ENCODE measurements at places on chromosomes 2 and 18. TPM values are rescaled to one million over a fixed set of nuclear protein-coding genes. Genes with fewer than 3 reads are reported as not detected.

DNA sequence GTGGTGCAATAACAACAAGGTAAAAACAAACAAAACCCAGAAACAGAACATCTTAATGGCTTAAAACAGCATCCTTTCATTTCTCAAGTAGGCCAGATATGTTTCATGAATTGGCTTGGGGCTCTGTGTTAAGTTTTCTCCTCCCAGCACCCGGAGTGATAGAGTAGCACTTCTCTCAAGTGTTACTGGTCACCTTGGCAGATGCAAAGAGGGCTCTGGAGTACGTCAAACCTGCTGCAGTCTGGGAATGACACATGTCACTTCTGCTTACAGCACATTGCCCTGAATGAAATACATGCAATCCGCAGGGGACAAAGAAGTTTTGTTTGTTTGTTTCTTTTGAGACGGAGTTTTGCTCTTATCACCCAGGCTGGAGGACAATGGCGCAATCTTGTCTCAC lies 639.3 kb downstream of the CNTNAP5 start:
- DNase-seq = no peak

DNA sequence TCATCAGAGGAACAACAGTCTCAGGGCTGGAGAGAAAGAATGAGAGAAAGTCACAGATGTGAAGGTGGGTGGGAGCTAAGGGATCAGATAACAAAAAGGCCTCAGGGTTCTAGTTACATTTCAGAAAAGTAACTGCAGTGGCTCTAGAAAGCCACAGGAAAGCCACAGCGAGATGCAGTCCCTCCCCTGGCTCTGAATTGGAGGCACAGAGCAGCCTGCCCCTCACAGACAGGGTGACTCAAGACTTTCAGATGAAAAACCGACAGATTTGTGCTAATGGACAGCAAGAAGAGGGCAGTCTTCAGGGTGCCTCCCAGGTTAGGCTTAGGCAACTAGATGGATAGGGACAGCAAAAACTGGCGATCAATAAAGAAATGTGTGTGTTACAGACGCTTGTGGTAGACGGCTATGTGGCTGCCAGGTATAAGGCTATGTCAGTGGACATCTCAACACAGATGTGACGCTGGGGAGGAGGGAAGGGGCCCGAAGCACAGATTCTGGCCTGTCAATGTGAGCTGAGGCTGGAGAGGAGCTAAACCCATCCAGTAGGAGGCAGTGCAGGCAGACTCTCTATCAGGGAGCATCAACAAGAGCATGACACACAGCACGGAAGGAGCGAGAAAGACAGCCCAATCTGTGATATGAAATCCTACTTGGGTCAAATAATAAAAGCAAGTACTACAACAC lies 26.2 kb downstream of the UNC50 start:
- peak; percentile 30 for DNase-seq

GRCh38 chr18:41517142-41517541 lies 437.9 kb upstream of the PIK3C3 start:
- DNase-seq = no peak

DNA sequence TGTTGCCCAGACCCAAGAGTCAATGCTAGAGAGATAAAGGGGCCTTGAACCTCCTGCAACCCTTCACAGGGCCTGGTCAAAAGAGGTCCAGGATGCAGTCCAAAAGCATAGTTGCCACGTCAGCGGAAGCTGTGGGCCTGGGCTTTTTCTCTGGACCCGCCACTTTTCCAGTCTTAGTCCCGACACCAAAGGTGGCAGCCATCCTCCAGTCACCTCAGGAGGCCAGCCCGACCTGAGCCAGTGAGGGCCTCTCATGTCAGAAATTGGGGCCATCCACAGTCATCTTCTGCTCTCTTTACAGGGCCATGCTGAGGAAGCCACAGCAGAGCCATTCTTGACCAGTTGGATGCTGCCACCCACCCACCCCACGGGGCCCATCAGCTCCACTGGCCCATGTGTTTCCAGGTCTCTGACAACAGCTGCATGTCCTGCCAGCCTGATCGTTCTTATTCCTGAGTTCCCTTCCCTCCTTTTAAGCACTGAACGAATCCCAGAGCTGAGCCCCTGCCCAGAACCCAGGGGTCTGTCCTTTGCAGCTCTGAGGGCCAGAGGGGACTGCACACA lies 34.1 kb upstream of the KLHL29 start:
- no peak for DNase-seq

DNA sequence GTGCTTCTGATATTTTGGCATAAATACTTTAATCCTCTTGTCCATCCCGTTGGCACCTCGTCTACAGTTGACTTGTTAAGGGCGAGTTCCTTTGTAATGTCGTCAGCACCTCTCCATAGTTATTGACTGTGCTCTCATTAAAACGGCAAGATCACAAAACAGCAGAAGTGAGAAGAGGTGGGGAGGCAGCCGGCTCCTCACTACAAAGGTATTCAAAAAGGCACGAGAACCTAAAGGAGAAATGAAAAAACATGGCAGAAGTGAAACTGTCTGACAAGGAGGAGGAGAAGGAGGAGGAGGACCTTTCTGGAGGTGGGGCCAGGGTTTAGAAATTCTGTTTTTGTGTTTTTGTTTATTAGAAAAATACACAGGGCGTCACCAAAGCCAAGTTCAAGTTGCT lies 235.6 kb downstream of the BCL11A start:
- DNase-seq = no peak

- no peak for DNase-seq
Measured at GRCh38 chr2:137369106-137369505, 595.2 kb upstream of the HNMT start.

GRCh38 chr2:214550786-214551185 lies 139.9 kb downstream of the VWC2L start:
- DNase-seq = no peak

DNA sequence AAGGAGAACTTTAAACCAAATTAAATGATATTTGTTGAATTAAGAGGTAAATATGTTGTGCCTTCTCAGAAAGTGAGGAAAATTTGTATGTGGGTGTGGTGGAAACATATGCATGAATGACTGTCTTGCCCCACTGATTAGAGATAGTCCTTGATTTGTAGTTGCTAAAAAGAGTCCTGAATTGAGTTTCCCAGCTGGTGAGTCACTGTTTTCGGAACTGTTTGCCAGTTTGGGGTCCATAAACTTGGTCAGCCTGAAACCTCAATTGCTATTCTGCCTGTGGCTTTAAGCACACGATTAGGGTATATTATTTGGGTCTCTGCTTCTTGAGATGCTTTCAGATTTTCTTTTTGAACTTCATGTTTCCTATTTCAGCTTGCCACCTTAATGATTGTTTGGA lies 53.3 kb downstream of the PIKFYVE start:
- DNase-seq = no peak

DNA sequence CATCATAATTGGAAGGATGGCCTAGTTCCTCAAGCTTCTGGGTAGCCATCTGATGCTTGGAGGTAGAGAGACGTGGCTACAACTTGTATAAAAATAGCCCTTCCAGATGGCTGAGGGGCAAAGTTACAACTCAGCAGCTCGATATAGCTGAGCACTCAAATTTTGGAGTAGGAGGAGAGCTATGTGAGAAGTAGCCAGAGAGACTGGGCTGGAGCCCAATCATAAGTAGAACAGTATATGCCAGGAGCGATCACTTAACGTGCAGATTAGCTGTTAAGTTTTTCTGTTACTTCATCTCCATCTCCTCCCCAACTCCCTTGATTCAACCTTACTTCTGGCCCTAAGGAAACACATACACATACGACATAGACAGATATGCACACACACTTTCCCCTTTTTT lies 28.8 kb downstream of the CNRIP1 start:
- DNase-seq = no peak

- no peak for DNase-seq
Measured at GRCh38 chr18:8901019-8901418, 195.7 kb downstream of the MTCL1 start.

- no peak for DNase-seq
Measured at GRCh38 chr2:51990684-51991083, 958.8 kb upstream of the NRXN1 start.

DNA sequence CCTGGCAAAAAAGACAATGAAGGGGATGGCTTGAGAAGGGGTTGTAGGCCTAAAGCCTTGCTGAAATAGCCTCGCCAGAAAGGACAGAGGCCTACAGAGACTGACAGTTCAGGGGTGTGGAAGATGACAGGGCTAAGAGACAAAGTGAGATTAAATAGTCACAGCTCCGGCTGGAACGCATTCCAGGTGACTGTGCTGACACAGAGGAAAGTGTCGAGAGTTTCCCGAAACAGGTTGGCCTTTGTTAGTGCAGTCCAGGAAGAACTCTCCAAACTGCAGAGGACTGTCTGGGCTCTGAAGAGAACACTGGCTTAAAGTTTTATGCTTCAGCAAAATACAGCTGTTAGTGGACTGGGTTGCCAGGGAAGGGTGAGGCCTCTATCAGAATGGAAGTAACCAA lies 52.8 kb downstream of the METTL4 start:
- no peak for DNase-seq

- no peak for DNase-seq
Measured at GRCh38 chr2:206127656-206128055, 31.6 kb downstream of the NDUFS1 start.

DNA sequence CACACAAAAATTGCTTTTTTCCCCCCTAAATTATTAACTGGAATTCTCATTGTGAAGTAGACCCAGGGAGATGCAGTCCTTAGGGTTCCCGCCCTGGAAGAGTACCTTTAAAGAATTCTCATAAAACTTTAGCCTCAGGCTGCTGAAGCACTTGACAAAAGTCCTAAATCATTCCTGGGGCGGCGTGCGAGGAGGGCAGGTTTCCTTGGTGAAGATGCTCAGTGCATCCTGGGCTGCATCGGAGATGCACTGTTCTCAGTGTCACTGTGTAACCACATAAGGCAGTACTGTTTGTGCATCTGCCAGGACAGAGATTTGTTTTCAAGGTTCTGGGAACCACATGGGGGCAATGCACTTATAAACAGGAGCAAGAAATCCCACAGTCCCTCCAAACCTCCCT lies 62.6 kb downstream of the ZNF236 start:
- no peak for DNase-seq

DNA sequence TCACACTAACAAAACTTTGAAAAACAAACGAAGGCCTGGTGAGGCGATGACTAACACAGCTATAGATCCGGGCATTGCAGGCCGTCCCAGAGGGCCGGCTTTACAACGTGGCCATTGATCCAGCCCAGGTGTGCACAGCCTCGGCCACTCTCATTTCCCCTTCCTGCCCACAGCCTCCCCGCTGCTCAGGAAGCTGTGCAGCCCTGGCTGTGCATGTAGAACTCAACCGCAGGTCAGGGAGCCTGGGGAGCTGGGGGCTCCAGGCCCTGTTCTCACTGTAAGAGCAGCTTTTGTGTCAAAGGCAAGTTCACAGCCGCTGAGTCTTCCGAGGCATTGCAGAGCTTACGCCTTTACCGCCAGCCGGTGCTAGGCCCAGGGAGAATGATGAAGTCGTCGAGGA lies 87.2 kb downstream of the LONRF2 start:
- DNase-seq = no peak

GRCh38 chr2:68287580-68288441 lies 31.9 kb downstream of the CNRIP1 start:
- peak; percentile 32 for DNase-seq

DNA sequence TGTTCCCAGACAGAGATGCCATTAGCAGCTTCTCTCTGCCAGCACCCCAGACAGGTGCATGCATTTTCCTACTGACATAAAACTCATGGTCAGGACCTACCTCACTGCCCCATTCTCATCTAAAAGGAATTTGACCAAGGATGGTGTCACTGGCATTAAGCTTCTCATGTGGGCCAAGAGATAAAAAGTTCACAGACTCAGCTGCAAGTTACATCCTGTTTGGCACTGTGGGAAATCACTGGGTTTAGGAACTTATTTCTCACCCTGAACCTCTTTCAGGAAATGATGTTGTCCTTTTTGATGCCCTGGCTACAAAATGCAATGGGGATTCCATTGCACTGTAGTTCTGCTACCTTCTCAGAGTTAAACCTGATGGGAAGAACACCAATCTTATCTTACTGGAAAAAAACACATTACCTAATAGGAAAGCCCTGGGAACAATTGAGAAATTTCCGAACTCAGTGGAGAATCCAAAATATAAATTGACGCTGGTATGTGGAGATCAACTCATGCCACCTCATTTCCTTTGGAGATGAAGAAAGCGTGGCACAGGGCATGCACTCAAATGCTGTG lies 252.1 kb upstream of the COPS8 start:
- no peak for DNase-seq

DNA sequence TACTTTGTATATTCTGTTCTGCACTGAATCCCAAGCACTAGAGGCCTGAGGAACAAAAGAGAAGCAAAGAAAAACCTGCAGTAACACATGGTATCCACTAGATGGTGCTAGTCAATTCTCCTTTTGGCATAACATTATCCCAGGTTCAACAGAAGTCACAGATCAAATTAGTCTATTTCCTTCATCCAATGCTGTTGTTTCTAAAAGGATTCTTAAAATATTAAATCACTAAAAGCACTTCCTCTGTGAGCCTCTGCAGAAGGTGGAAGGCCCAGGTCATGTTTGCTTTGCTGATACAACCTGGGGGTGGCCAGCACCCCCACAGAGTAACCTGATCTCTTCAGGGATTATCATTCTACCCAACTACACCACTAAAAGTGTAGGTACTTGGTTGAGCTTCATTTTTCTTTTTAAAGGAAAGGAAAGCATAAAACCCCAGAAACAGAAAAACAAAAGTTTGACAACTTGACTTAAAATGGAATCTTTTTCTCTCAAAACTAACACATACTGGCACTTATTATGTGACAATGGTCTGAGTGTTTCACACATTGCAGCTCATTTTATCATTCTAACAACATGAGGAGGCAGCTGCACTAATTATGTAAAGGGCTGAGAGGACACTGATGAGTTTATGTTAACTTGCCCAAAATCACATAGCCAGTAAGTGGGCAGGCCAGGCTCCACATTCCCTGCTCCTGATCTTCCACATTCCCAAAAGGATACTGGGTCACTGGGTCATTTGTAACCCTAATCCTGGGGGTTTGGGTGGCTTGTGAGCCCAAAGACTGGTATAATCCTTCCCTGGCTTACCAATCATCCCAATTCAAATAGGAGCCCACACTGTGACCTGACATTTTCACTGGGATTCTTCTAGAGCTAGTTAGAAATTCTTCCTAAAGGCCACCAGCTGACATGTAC lies 66.8 kb upstream of the DNER start:
- peak; percentile 55 for DNase-seq

GRCh38 chr2:174729797-174730697 lies 34.2 kb downstream of the CHRNA1 start:
- DNase-seq = no peak

The SH3RF3 gene
- 21.7 TPM for total RNA-seq

The OSR1 gene
- total RNA-seq = 1.3 TPM

The HAT1 gene
- 41.8 TPM for total RNA-seq

The CAPN10 gene
- 27.6 TPM for total RNA-seq

The RPL37A gene
- total RNA-seq = 4,349 TPM

The UGT1A3 gene
- total RNA-seq = not detected

The MYL12A gene
- 332 TPM for total RNA-seq

The RIT2 gene
- total RNA-seq = not detected

The TAF4B gene
- total RNA-seq = 5.8 TPM

The C2orf92 gene
- 5.3 TPM for total RNA-seq
